Naive thymus-derived CD4-positive, alpha-beta T cell (primary cell): ENCODE measurements at places on chromosomes 4 and X.
A peak's percentile ranks its signal among the peaks of the same experiment; 100 is the strongest.

DNA sequence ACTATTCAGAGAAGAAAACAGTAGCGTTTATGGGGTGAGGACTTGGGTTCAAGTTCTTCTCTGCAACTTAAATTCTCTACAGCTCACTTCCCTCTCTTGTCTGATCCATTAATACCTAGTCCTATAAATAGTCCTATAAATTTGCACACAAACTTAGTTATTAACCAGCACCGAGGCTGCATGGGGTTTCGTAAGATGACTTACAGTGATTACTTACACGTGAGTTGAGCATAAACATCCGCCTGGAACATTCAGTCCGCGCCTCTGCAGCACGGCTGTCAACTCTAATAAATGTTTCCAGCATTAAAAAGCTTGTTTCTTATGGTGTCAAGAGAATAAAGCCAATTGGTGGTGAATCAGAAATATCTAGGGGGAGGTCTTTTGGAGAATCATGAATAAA is 103.0 kb upstream of the ENPP6 start:
- H3K27ac ChIP-seq: no peak overlapping the region
- no peak overlapping the region for H3K4me3 ChIP-seq
- no peaks in the 10 kb centered on the region for H3K27me3 ChIP-seq
- no peaks in the 10 kb centered on the region for H3K36me3 ChIP-seq
- DNase-seq: no peak

DNA sequence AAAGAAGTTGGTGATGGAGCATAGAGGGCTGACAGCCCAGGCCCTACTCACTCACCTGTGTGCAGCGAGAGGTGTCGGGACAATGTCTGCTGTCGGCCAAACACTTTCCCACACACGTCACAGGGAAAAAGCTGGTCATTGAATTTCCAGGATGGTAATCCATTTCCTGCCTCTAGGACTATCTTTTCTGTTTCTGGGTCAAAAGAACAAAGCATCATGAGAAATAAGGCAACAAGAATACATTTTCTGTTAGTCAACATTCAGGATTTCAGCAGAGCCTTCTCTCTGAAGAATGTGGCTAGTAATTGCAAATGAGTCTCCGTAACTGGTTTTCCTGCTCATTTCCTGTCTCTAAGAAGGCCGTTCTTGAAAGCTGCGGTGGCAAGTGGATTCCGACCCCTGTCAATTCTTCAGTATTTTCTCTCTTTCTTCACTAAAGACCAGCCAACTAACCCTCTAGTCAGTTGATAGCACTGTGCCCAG is 99.4 kb downstream of the C4orf51 start:
- no peak overlapping the region for H3K4me3 ChIP-seq
- no peaks in the 10 kb centered on the region for H3K4me1 ChIP-seq
- no peak overlapping the region for H3K27ac ChIP-seq
- H3K27me3 ChIP-seq: no peaks in the 10 kb centered on the region
- H3K36me3 ChIP-seq: peaks cover 1% of the 10 kb centered on the region

- no peak for DNase-seq
- H3K4me3 ChIP-seq: no peak overlapping the region
- H3K27ac ChIP-seq: no peak overlapping the region
- H3K36me3 ChIP-seq: no peaks in the 10 kb centered on the region
Measured at GRCh38 chrX:109472939-109473735, 8.7 kb downstream of the GUCY2F start.

DNA sequence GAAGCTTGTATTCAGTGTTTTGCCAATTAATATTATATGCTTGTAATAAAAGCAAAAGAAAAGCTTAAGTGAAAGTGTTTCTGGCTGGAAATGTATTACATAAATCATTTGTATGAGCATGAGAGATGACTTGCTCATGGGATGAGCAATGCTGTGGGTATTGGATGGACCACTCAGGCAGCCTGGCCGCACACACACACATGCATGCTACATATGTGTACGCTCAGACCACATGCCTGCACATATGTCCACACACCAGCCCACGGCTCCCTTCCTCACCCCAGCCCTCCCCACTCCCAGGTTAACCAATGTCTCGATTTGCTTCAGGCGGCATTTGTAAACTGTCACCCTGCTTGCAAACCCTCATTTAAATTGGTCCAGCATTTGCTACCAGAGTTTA is 55.9 kb downstream of the CPLX1 start:
- H3K36me3 ChIP-seq: peaks cover 3% of the 10 kb centered on the region
- no peaks in the 10 kb centered on the region for H3K4me1 ChIP-seq
- DNase-seq: no peak
- no peaks in the 10 kb centered on the region for H3K27me3 ChIP-seq

- H3K4me1 ChIP-seq: no peaks in the 10 kb centered on the region
- H3K27ac ChIP-seq: no peak overlapping the region
- no peaks in the 10 kb centered on the region for H3K36me3 ChIP-seq
- H3K4me3 ChIP-seq: no peak overlapping the region
- DNase-seq: no peak
Measured at GRCh38 chr4:118910221-118910620, 21.6 kb downstream of the SYNPO2 start.

- peaks cover 8% of the 10 kb centered on the region for H3K4me1 ChIP-seq
- no peak for DNase-seq
- H3K27me3 ChIP-seq: no peaks in the 10 kb centered on the region
Measured at GRCh38 chr4:39051492-39051891, 10.5 kb upstream of the KLHL5 start.

DNA sequence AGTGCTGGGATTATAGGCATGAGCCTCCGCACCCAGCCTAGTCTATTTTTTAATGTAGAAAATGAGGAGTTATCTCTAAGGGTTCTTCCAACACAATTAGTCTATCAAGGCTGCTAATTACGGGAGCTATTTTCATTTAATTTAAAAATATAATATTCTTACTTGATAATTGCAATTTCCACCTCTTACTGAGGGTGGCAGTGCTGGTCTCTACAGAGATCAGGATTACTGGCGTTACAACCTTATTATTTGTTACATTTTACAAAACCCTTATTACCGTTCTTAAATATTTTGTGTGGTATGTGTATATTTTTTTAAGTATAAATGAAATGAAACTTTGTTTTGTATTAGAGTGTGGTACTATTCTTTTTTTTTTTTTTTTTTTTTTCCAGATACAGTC is 17.6 kb upstream of the GK start:
- no peaks in the 10 kb centered on the region for H3K27me3 ChIP-seq
- H3K27ac ChIP-seq: no peak overlapping the region
- no peaks in the 10 kb centered on the region for H3K36me3 ChIP-seq
- H3K4me1 ChIP-seq: no peaks in the 10 kb centered on the region
- no peak for DNase-seq

DNA sequence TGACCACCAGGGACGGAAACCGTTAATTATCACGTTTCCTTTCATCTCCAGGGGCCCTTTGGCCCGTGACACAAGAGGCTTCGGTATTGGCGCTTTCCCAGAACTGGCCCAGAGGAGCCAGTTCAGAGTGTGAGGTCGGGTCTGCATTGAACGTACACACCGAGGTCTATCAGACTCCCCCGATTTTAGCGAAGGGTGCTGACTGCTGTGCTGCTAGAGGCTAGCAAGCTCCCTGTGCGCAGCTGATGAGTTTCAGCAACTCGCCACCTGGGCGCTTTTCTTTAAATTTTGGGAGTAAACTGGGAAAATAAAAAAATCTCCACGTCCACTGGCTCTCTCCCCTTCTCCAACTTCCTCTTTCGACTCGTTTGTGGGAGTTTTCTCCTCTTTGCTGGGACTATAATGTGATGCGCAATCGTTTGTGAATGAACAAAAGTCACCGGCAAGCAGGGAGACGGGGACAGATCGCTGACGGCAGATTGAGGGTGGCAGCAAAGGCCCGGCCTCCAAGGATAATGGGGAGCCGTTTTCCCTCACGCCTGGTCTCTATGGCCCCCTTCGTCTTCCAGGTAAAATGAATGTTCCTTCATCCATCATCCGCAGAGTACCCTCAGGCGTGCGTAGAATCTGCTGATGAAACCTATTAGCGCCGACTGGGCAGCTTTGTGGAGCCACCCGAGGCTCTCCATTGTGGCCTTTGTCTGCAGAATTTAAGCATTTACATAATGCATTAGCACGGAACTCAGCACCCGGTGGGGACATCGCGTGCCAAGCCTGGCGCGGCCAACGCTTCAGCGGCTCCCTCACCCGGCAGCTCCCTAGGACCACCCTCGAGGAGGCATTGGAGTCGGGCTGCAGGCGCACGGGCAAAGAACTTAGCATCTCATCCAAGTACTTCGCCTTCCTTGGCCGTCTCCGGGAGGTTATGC is 1.6 kb upstream of the LRAT start:
- H3K4me3 ChIP-seq: no peak overlapping the region
- no peak for DNase-seq
- no peaks in the 10 kb centered on the region for H3K36me3 ChIP-seq
- H3K27me3 ChIP-seq: no peaks in the 10 kb centered on the region

GRCh38 chr4:6071959-6072720 is 53.9 kb upstream of the C4orf50 start:
- H3K27me3 ChIP-seq: no peaks in the 10 kb centered on the region
- peaks cover 6% of the 10 kb centered on the region for H3K36me3 ChIP-seq
- H3K4me3 ChIP-seq: no peak overlapping the region
- DNase-seq: no peak
- H3K27ac ChIP-seq: no peak overlapping the region

GRCh38 chrX:23704673-23705206 is 37.4 kb downstream of the PRDX4 start:
- H3K4me1 ChIP-seq: no peaks in the 10 kb centered on the region
- H3K27ac ChIP-seq: no peak overlapping the region
- H3K27me3 ChIP-seq: no peaks in the 10 kb centered on the region
- no peaks in the 10 kb centered on the region for H3K36me3 ChIP-seq
- no peak for DNase-seq

DNA sequence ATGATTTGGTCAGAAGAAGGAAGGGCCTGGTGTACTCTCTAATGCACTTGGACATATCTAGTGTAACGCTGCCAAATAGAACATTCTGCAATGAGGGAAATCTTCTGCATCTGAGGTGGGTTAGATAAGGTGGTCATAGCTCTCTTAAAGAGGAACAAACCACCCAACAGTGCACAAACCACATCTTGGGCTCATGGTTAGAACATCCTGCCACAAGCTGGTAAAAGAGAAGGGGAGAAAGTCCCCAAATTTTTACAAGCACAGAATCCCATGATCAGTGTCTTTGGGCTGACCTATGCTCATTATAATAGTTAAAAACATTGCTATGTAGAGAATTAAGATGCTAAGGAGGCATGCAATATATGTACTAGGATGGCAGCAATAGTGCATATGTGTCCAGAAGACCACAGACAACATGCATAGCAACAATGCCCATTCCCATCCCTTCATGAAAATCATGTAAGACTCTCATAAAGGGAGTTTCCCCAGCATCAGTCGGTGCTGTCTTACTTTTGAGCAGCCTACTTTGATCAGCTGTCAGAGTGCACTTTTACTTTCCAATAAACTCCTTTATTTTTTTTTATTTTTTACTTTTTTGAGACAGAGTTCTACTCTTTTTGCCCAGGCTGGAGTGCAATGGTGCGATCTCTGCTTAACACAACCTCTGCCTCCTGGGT is 99.7 kb upstream of the SLC7A11 start:
- no peaks in the 10 kb centered on the region for H3K36me3 ChIP-seq
- H3K27me3 ChIP-seq: no peaks in the 10 kb centered on the region
- H3K4me3 ChIP-seq: no peak overlapping the region
- H3K4me1 ChIP-seq: no peaks in the 10 kb centered on the region
- no peak overlapping the region for H3K27ac ChIP-seq

- H3K36me3 ChIP-seq: no peaks in the 10 kb centered on the region
- DNase-seq: no peak
- H3K27me3 ChIP-seq: no peaks in the 10 kb centered on the region
Measured at GRCh38 chr4:142386449-142386848, 459.7 kb downstream of the INPP4B start.

GRCh38 chrX:12929701-12930100 is 23.3 kb downstream of the TLR8 start:
- no peak overlapping the region for H3K27ac ChIP-seq
- H3K36me3 ChIP-seq: no peaks in the 10 kb centered on the region
- no peak for DNase-seq
- H3K4me1 ChIP-seq: no peaks in the 10 kb centered on the region

GRCh38 chrX:47483306-47484268 is 565 bp upstream of the ZNF41 start:
- peaks cover 22% of the 10 kb centered on the region for H3K4me1 ChIP-seq
- peak overlapping the region; percentile 88 for H3K27ac ChIP-seq
- H3K36me3 ChIP-seq: no peaks in the 10 kb centered on the region
- H3K4me3 ChIP-seq: peak overlapping the region; percentile 85
- no peaks in the 10 kb centered on the region for H3K27me3 ChIP-seq

GRCh38 chr4:119284876-119285780 is 36.8 kb downstream of the FABP2 start:
- no peaks in the 10 kb centered on the region for H3K36me3 ChIP-seq
- no peaks in the 10 kb centered on the region for H3K4me1 ChIP-seq
- DNase-seq: no peak
- peak overlapping the region; percentile 4 for H3K4me3 ChIP-seq

GRCh38 chr4:106444557-106444956 is 76.0 kb upstream of the GIMD1 start:
- H3K27ac ChIP-seq: no peak overlapping the region
- no peaks in the 10 kb centered on the region for H3K4me1 ChIP-seq
- DNase-seq: no peak

DNA sequence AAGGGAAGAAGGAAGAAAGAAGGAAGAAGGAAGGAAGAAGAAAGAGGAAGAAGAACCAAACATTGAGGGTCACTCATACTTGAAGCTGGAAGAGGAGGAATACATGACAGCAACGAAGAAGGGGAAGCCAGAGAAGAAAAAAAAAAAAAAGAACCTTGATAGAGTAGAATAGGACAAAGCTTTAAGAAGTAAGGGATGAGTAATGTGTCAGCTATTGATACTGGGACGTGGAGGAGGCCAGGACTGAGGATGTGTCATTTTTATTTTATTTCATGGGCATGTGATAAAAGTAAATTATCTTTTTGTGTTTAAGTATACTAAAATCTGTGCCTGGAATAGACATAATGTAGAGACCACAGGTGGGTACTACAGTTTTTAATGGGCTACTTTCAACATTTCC is 6.4 kb downstream of the EDA2R start:
- no peaks in the 10 kb centered on the region for H3K36me3 ChIP-seq
- H3K27me3 ChIP-seq: no peaks in the 10 kb centered on the region
- no peak overlapping the region for H3K4me3 ChIP-seq
- no peak overlapping the region for H3K27ac ChIP-seq
- no peak for DNase-seq

DNA sequence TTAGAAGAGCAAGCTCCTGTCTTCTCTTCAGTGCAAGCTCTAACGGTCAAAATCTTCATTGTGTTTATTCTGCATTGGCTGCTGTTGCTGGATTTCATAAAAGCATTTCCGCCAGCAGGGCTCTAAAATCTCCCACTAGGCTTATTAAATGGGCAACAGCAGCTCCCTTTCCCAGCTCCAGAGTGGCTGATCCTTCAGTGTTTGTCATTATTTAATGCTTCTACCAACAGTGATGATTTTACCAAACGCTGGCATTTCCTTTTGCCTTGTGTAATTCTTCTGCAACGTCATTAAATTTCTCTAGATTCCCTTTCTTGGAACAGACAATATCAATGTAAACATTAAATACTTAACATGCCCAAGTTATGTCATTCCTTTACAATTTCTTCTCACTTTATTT is 20.1 kb downstream of the SLC7A11 start:
- no peak for DNase-seq
- H3K4me1 ChIP-seq: no peaks in the 10 kb centered on the region
- no peaks in the 10 kb centered on the region for H3K36me3 ChIP-seq
- no peaks in the 10 kb centered on the region for H3K27me3 ChIP-seq
